ENCODE measurements at places on chromosomes 7 and 10.

GRCh38 chr7:155527664-155528063 is 18.7 kb downstream of the CNPY1 start:
- no peak for DNase-seq

DNA sequence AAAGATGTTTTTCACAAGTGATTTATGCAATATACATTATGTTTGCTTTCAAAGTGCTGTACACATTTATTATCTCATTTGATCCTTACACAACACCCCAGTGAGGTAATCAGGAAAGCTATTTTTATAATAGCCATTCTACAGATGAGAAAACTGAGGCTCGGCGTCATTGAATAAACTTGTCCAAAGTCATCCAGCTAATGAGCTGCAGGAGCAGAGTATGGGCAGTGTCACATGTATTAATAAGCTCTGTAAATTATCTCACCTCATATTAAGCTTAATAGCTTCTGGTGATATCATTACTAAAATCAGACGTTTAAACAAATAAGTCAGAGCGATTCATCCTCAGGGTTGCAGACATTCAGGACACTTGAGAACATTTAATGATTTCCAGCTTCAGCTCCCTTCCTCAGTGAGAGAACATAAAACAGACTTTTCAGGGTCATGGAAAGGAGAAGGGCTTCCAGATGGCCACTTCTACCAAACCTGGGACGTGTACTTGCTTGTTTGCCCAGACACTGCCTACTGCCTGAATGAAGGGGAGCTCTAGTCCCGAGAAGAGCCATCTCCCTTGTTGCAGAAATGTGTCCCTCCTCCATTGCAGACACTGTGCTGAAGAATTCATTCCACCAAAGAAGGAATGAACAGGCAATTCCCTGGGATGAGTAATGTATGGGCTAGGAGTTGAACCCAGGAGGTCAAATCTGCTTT is 20.5 kb upstream of the FZD1 start:
- DNase-seq: no peak

DNA sequence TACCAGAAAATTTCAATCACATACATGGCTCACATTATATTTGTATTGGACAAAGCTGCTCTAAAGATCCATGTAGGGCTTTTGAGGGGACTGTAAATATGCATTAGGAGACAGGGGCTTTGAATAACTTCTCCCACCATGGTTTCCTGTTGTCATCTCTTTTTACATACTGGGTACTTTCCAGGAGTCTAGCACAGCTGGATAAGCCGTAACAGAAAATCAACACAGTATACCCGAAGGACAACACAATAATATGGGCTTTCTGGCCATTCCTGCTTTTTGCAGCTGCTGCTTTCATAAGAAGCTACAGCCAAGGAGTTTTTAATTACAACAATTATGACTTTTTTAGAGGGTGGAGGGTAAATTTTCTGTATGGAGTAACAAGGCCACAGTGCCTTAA is 63.4 kb upstream of the SRPK2 start:
- no peak for DNase-seq

DNA sequence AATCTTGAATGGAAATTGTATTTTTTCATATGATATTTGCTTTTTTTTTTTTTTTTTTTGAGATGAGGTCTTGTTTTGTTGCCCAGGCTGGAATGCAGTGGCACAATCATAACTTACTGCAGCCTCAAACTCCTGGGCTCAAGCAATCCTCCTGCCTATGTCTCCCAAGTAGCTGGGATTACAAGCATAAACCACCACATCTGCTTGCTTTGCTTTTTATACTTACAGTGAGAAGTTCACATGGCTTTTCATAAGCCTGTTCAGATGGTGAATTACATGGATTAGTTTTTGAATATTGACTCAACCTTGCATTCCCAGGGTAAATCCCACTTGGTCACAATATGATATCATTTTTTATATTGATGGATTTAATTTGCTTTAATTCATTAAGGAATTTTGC is 22.0 kb downstream of the LRRD1 start:
- DNase-seq: no peak

DNA sequence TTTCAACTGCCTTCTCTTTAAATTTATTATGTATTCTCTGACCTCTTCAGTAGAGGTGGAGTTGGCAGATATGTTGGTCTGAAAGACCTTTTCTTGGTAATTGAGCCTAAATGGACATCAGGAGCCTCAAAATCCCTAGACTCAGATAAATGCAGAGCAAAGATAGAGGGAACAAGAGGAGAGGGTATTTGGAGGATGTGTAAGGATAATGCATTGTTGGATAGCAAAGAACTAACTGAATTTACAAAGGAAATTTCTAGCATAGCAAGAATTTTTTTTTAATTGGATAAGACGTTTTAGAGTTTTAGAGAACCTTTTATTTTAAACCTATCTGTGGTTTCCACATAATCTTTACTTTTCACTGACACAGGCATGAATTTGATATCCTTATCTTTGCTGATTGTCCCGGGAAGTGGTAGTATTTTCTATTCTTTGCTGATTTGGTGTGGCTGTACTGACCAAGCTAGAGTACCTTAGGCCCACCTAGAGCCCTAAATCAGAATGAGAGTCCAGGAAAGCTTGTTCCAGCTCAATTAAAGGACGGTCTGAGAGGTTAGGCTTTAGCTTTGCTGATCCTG is 91.3 kb downstream of the NRF1 start:
- DNase-seq: no peak

GRCh38 chr7:143299840-143300239 is 11.7 kb downstream of the CASP2 start:
- no peak for DNase-seq

- DNase-seq: no peak
These were observed 97.9 kb downstream of the NKX6-2 start for GRCh38 chr10:132687893-132688579.

GRCh38 chr7:30391806-30392205 is 86.8 kb downstream of the NOD1 start:
- no peak for DNase-seq

GRCh38 chr10:31704195-31704594 is 224.4 kb downstream of the ARHGAP12 start:
- DNase-seq: no peak

- no peak for DNase-seq
These were observed 1342.6 kb downstream of the REEP3 start for GRCh38 chr10:64863836-64864235.

- no peak for DNase-seq
These were observed 7.6 kb downstream of the ATP5F1C start for GRCh38 chr10:7795605-7796004.

GRCh38 chr10:75353183-75353582 is 48.4 kb downstream of the ZNF503 start:
- no peak for DNase-seq

- no peak for DNase-seq
These were observed 9.9 kb upstream of the PSMG3 start for GRCh38 chr7:1579481-1580421.

DNA sequence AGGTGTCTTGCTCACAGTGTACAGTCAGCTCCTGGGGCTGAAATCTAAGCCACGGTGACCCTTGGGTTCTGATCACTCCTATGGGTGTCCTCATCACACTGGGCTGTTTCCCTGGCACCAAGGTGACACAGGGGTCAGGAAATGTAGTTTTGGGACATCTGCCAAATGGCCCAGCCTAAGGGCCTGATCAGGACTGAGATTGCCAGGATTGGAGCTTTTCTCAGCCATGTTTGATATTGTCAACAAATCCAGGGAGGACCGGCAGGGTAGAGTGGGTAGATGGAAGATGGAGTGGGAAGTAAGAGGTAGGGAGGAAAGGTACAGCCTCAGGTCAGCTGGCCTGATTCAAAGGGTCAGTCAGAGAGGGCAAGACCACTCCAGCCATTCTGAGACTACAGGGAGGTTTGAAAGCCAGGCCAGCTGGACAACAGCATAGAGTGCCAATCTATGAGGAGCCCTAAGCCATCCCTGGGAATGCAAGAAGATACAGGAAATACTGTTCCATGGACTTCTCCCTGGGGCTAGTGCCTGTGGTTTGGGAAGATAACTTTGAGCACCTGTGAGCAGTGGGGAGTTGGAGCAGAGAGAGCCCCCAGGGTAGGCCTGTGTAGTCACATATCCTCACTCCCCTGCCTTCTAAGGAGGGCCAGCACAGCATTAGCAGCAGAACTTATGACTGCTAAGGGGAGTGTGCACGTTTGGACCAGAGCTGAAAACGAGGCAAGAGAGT is 377.3 kb upstream of the ZMIZ1 start:
- DNase-seq: no peak

DNA sequence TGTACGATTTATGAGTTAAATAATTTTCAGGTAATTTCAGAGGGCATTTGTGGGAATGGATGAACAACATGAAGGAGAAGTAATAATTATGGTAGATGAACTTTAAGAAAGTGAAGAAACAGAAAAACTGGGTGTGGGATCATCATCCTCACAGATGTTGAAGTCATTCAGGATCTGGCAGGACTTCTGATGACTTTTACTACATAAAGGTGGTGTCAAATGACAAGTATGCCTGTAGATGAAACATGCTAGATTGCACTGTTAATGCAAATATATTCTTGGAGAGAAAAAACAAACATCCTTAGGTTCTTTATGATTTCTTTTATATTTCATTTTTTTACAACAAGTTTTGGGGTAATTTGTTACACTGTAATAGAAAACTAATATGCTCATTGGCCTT is 230.2 kb downstream of the PCLO start:
- DNase-seq: no peak

DNA sequence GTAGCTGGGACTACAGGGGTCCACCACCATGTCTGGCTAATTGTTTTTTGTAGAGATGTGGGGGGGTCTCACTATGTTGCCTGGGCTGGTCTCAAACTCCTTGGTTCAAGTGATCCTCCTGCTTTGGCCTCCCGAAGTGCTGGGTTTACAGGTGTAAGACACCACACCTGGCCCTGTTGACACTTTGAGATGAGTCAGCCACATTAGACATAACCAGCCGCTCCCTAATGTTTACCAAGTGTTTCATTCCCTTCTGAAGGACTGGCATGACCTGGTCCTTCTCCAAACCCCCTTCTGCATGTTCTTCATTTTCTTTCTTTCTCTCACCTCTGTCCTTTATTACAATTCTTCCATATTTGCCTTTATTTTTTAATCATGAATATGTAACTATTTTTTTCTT is 67.8 kb downstream of the TAF3 start:
- DNase-seq: no peak

DNA sequence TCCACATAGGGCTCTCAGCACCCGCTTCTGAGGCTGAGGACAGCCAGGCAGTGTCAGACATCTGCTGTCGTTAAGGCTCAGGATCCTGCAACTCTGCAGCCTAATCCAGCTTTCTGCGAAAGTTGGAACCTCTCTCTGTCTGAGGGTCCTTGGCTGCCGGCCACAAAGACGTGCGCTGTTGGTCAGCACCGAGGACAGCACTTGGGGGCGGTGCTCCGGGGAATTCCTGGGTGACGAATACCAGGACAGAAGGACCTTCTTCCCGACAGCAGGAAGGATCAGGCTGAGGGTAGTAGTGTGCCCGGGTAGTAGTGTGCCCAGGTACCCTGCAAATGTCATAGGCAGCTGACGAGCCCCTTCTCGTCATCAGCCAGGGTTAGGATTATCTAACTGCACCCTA is 16.0 kb upstream of the RASGEF1A start:
- DNase-seq: no peak

GRCh38 chr10:77974396-77975074 is 48.0 kb upstream of the DLG5 start:
- DNase-seq: no peak

DNA sequence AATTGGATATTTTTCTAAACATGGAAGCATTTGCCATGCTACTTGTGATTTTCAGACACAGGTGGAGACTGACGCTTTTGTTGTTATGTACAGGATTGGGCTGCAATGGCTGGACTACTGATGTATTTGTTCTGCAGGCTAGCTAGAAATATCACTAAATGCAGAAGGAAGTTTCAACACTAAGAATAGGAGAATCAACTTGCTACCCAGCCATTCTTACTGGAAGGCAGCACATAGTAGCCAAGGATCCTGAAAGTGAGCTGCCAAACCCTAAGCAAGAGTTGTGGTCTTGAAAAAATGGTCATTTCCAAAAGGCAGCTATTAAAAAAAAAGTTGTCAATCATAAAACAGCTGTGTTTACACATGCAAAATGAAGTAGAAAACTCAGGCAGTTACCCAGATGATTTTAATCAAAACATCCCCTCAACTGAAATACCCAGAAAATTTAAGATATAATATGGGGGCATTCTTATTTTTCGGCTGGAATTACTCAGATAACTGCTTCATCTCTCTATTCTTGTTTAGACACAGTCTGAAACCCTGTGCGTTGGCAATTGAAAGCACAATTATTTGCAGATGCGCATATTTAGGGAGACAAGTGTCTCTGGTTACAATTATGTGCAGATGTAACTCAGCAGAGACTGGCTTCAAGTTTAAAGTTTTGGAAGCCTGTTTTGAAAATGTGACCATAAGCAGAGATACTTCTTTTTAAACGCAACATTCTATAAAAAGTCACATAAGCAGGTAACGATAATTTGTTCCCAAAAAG is 31.2 kb downstream of the GFRA1 start:
- no peak for DNase-seq

GRCh38 chr10:1292611-1293031 is 236.4 kb downstream of the WDR37 start:
- DNase-seq: no peak

- DNase-seq: no peak
These were observed 45.5 kb upstream of the PRSS1 start for GRCh38 chr7:142703655-142704305.

Measured in cortex of kidney (tissue), 1 donor.